Colonic mucosa (tissue), 4 donors: ENCODE measurements at places on chromosomes 4 and X.
A peak's percentile ranks its signal among the peaks of the same experiment; 100 is the strongest.

DNA sequence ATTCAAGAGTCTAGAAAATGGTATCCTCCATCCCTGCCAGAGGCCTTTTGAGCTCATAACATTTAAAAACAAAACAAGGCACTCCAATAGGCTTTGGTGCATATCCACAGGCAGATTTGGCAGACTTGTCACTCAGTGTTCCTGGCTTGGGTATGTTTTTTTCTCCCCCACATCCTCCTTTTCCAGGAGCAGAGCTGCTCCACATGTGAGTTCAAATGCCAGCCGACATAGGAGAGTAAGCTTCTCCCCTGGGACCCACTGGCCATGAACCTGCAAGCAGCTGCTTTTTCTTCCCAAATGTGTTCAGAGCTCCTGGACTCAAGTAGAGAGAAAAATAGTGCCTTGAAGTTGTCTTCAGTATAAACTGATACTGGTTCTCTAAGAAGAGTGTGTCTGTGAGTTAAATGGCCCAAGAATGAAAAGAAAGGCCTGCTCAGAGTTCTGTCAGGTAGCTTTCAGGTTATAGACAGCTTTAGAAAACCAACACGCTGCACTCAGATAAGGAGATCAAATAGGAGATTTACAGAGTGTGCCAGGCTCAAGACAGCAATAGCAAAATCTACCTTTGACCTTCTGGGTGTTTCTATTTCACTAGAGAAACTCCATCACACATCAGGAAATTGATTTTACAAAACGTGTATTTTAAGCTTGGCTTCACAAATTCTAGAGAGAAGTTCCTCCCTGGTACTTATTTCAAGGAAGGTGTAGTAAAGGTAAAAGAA, 162.5 kb upstream of the GALNT7 start:
- no peak for DNase-seq

DNA sequence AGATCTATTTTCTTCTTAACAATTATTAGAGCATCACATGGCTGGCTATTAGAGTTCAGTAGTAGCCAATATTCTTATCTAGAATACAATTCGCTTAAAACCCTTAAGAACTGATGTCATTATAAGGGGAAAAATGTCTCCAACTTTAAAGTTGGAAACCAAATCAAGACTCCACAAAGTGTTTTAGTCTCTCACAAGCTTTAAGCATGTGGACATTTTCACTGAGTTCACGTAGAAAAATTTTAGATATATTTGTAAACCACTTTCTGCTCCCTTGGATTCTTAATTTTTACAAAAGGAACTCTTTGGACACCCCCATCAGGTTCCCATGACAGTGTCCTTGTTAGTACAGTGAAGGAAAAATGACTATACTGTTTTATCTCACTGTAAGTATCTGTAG, 123.9 kb upstream of the NAP1L5 start:
- DNase-seq: no peak

- DNase-seq: peak; percentile 31
Measured at GRCh38 chrX:79366873-79367749, at the start of gene ITM2A. TSS of gene ITM2A (minus strand) at chrX:79367334. CDS start at chrX:79367215, 119 bp downstream.

DNA sequence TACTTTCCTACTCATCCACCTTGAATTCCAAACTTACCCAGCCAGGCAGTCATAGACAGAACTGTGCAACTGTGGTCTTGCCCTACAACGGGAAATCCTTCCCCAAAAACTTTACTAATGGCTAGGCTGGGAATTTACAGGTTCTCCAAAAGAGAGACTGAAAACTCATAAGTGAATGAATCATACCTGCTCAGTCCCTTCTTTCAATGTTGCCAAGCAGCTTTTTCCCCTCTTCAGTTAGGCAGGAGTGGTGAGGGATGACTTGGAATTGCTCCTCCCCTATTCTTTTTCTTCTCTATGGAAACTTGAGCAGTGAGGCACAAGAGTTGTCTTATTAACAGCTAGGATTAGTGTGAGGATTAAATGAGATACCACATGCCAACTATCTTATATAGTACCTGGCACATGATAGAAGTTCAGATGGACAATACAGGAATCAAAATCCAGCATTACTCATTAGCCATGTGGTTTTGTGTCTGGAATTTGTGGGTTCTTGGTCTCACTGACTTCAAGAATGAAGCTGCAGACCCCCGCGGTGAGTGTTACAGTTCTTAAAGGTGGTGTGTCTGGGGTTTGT, 105.9 kb downstream of the TEX13A start:
- no peak for DNase-seq

- no peak for DNase-seq
Measured at GRCh38 chr4:176189891-176190795, 5.2 kb downstream of the SPATA4 start.

GRCh38 chr4:100981447-100982204, 365.7 kb downstream of the PPP3CA start:
- DNase-seq: no peak

GRCh38 chr4:1413204-1413663, 7.0 kb upstream of the NKX1-1 start:
- peak; percentile 9 for DNase-seq

- DNase-seq: no peak
Measured at GRCh38 chr4:142406917-142407501, 439.1 kb downstream of the INPP4B start.
